ENCODE measurements at places on chromosomes 4 and X. TPM values are rescaled to one million over a fixed set of nuclear protein-coding genes. Genes with fewer than 3 reads are reported as not detected.

Gene EPGN
- 1.1 TPM for polyA plus RNA-seq

Gene KDR
- 56.8 TPM for polyA plus RNA-seq

Gene TTC29
- polyA plus RNA-seq: 2.1 TPM

Gene TRIM61
- 5.1 TPM for polyA plus RNA-seq

Gene PASD1
- polyA plus RNA-seq: 0.05 TPM

Gene SCARB2
- 173 TPM for polyA plus RNA-seq

Gene DBET
- not detected for polyA plus RNA-seq

Gene WDR17
- polyA plus RNA-seq: 16.2 TPM

Gene GAGE1
- not detected for polyA plus RNA-seq

Gene TCEAL1
- 27.0 TPM for polyA plus RNA-seq

Gene GPC3
- 1,367 TPM for polyA plus RNA-seq

Gene PPEF2
- 0.58 TPM for polyA plus RNA-seq

- no peak for DNase-seq
Observed at GRCh38 chr4:21347142-21347541, 601.4 kb downstream of the KCNIP4 start.

DNA sequence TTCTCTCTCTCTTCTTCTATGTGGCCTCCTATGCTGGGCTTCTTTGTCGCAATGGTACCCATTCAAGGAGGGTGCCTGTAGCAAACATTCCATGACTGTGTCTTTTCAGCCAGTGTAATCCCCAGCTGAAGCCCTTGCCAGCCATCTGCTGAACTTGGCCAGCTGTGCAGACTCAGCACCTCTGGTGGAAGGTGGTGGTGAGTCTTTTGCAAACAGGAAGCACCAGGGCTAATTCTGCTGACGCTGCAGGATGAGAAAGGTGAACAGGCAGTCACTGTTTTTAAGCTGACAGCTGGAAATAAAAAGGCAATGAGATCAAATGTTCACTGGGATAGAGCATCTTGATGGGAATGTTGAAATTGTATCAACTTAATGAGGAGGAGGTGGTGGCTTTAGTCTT, 298.7 kb upstream of the CLNK start:
- no peak for DNase-seq

DNA sequence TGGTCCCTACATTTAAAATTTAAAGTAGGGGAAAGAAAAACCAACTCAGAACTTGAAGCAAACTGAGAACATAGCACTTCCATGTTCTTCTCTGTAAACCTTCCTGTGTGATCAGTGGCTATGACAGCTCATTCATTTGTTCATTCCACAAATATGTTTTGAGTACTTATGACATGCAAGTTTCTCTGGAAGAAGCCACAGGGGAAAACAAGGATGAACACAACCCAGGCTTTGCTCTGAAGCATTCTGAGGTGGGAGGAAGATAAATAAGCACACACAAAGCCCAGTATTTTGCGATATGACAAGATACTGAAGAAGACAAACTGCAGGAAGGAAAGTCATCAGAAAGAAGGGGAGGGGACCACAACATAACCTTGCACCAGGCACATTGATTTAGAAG, 96.4 kb downstream of the CHIC2 start:
- no peak for DNase-seq

- DNase-seq: no peak
Observed at GRCh38 chr4:96162636-96163035, 322.7 kb downstream of the PDHA2 start.

- no peak for DNase-seq
Observed at GRCh38 chr4:5374592-5374991, 323.3 kb downstream of the STK32B start.

GRCh38 chr4:33930497-33930896, 2313.8 kb downstream of the ARAP2 start:
- no peak for DNase-seq

DNA sequence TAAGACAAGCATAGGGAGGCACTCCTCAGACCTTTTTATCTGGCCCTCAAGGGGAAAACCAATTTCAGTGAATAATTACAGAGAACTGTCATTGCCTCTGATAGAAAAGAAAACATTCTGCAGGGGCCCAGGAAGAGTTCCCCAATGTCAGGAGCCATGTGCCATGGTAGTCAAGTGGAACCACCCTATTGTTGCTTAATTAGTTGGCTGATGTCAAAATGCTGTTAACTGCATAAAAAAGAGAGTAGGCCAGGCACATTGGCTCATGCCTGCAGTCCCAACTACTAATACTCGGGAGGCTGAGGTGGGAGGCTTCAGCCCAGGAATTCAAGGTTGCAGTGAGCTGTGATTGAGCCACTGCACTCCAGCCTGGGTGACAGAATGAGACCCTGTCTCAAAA, 28.6 kb upstream of the OGT start:
- DNase-seq: no peak

GRCh38 chrX:2614911-2615310, 76.2 kb upstream of the CD99 start:
- peak; percentile 35 for DNase-seq

DNA sequence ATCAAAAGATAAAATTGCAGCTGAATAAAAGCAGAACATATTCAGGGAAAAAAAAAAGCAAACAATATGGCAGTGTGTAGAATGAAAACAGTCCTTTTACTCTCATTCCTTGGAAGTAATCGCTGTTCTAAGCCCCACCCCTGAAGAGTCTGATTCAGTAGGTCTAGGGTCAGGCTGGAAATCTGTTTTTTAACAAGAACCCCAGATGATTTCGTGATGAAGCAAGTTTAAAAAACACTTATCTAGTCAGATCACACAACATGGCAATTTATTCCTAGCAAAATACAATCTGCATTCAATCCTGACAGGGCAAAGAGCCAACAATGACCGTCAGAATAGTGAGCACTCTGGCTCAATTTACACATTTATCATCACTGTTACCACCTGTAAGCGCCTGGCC, 16.1 kb downstream of the FAM120C start:
- DNase-seq: no peak

DNA sequence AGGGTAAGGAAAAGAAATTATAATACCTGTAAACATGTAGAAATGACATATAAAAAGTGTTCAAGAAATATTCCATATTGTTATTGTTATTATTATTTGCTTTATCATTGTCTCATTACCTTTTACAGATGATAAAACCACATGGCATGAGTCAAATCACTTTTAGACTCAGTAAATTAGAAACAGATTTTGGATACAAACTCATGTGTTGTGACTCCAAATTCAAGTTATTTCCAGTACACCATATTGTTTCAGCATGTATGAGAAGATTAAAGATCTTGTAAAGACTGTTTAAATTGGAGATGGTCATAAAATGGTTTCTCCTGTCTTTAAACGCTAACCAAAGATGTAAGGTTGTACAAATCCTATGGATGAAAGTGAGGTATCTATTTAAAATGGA, 18.1 kb downstream of the PPP1R2C start:
- no peak for DNase-seq

DNA sequence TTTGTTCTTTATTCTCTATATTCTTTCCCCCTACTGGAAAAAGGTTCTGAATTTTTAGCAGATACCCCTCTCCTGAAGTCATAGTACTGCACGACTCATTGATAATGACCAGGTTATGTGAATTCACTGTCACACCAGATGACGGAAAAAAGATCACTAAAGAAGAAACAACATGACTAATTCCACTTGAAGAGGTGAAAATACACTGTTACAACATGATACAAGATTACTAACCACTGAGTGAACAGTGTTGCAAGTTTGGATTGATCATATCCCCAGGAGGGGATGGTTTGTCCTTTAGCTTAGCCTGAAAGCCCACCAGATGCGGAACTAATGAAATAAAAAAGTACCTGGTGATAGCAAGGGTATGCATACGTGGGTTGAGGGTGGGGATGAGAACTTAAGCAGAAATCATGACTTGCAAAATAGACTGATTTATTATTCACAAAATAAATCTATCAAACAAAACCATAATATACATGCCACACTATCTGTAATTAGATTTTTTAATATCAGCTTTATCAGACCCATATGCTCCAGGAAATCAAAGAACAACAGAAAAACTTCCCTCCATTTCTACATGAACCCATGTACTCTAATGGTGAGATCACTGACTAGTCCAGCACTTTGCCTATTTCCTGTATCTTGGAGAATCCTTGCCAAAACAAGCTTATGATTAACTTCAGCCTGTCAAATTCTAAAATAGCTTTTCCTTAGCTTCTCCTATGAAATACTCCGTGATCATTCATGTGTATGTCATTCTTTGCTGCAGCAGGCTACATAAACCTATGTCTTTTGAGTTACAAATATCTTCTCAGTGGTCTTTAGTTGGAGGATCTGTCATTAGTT, 257.4 kb upstream of the AGA start:
- peak; percentile 4 for DNase-seq

- DNase-seq: no peak
Observed at GRCh38 chr4:113335746-113336145, 286.3 kb downstream of the ANK2 start.

GRCh38 chr4:52051213-52051614, at the start of gene SPATA18:
SPATA18 (plus strand) TSS chr4:52051304; CDS start chr4:52051705, 401 bp downstream.
- no peak for DNase-seq

DNA sequence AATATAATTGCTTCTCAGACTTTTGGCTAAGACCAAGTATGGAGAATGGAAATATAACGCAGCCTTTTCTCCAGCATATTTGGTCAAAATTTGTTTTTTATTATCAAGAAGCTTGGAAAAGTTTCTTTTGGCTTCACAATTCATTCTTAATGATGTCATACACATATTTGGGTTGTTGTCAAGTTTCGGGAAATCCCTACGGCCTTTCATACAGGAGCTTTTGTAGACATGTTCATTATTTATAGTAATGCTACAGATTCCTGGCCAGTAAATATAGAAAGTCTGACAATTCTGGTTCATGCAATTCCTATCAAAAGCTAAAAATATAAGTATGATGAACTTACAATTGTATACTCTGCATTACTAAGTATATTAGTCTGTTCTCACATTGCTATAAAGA, 112.9 kb downstream of the IRF2 start:
- DNase-seq: no peak

- no peak for DNase-seq
Observed at GRCh38 chr4:121800638-121800960, 524 bp upstream of the EXOSC9 start.

- DNase-seq: no peak
Observed at GRCh38 chr4:77697860-77698590, 92.4 kb downstream of the CXCL13 start.

- no peak for DNase-seq
Observed at GRCh38 chrX:70183091-70183490, 5.8 kb downstream of the DGAT2L6 start.

- DNase-seq: no peak
Observed at GRCh38 chr4:176137631-176138030, 57.8 kb downstream of the SPATA4 start.

DNA sequence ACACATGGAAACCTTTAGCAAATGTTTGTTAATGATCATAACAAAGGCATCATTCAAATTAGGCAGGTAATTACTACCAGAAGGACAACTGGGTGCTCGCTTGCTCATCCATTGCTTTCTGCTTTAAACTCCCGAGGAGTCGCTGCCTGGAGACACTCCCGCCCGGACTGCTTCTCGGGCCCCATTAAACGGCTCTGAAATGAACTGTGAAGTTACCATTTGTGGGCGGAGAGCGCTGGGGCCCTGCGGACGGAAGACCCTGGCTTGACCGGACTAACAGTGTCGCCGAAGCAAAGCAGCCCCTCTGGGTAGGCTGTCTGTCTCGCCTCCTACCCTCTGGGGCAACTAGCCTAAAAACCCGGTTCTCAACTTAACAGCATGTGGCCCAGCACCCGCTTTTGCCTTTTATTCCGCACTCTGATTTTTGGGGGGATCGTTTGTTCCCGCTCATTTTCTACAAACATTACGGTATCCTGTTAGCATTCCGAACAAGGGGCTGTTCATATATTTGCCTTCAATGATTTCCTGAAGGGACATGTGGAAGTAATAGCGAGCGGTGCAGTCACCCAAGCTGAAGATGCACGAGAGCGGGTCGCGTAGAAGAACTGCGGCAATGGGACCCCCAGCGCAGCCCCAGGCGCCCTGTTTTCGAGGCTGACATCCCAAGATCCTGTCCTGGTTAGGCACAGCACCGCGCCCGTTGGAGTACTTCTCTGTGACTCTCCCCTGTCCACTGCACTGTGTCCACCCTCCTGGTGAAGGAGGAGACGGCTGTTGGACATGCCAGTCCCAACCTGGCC, 1.6 kb upstream of the PDGFRA start:
- peak; percentile 73 for DNase-seq

GRCh38 chrX:44898411-44899221, 25.6 kb downstream of the KDM6A start:
- no peak for DNase-seq

DNA sequence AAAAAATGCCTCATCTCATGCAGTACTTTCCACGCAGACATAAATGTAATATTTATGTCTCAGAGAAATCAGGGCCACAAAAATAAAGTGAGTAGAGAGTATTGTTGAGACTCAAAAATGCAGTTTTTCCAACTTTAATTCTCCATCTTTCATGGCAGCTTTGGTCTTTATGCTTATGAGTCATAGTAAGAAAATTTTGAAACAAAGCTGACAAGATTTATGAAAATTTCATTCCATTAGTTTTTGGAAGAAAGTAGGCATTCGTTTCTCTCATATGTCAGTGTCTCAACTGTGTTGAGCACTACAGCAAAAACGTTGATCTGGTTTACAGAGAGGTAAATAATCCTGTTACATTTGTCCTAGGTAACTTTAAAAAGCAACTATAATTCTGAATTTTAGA, 656.8 kb downstream of the IQCM start:
- no peak for DNase-seq

- peak; percentile 52 for DNase-seq
Observed at GRCh38 chrX:51802917-51803688, 59.9 kb downstream of the GSPT2 start.

GRCh38 chr4:75702919-75703411, 21.4 kb upstream of the USO1 start:
- no peak for DNase-seq

DNA sequence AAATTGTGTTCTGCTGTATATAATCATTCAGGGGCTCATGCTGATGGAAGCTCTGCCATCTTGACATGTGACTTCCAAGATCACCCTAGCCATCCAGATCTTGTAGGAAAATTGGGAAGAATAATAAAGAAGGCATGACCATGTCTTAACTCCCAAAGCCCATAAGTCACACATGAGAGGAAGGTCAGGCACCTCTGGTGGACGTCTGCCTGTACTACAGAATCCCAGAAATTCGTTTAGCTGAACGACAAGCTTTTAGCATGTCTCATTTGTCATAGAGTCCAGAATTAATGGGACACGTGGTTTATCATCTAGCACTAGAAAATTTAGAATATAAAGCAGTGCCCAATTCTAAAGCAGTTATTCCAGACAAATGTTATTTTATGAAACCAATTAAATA, 212.7 kb downstream of the CENPC start:
- DNase-seq: no peak

GRCh38 chr4:110671679-110672078, 48.8 kb upstream of the PITX2 start:
- no peak for DNase-seq

GRCh38 chrX:55731826-55732225, 14.3 kb downstream of the RRAGB start:
- no peak for DNase-seq

GRCh38 chrX:150240643-150240970, 122.5 kb upstream of the MAMLD1 start:
- no peak for DNase-seq

All from left kidney (tissue), 8 donors.